GOT3 (cell line): ENCODE measurements at places on chromosomes 13 and 19.

- DNase-seq: no peak
These were observed 121.6 kb downstream of the CYSLTR2 start for GRCh38 chr13:48775285-48775684.

DNA sequence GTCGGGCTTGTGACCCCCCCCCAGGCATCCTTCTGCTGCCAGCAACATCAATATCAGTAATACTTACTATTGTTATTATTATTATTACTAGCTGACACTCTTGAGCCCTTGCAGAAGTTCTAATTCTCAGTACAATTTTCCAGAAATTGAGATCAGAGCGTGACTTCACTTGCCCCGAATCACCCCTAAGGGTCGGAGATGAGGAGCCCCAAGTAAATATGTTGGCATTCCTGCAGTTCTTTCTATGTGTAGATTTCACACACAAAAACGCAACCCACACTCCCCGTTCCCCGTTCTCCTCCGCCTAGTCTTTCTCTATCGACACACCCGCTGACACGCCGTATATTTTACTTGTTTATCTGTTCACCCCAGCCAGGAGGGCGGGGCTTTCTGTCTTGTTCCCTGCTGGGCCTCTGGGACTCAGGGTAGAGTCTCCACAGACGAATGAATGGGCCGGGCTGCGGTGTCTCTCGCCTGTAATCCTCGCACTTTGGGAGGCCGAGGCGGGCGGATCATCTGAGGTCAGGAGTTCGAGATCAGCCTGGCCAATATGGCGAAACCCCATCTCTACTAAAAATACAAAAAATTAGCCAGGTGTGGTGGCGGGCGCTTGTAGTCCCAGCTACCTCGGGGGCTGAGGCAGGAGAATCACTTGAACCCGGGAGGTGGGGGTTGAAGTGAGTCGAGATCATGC, 14.7 kb downstream of the TLE5 start:
- no peak for DNase-seq

DNA sequence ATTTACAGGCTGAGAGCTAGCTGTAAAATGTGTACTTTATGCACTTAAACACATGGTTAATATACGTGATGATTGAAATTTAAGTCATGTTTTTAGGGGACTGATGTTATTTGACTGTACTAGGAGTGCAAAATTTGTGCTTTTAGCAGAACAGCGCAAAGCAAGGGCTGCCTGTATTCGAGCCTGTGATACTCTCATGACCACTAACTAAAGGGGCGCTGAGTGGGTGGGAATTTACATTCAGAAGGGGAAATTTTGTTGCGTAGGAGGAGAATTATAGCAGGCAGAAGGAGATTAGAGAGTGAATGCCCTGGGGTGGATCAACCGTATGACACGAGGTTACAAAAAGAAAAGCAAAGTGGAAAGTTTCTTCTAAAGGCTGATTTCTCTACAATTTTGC, 271.8 kb upstream of the HTR2A start:
- DNase-seq: no peak

DNA sequence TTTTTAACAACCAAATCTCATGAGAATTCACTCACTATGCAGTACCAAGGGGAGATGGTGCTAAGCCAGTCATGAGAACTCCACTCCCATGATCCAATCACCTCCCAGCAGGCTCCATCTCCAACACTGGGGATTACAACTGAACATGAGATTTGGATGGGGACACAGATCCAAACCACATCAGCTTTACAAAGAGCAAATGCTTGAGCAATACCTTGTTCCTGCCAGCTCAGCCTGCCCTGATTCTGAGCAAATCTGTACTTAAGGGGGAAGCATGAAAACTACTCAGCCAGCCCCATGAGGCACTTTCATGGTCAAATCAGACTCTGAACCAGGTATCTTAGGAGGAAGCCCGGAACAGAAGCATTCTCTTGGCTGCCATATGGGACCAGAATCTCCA, 259.9 kb downstream of the TBC1D4 start:
- no peak for DNase-seq

- DNase-seq: no peak
These were observed 906.3 kb downstream of the PCDH9 start for GRCh38 chr13:66323745-66324347.
